CD4-positive, CD25-positive, alpha-beta regulatory T cell (primary cell): ENCODE measurements at places on chromosomes 16 and 17.

GRCh38 chr16:11168386-11169051 is 87.5 kb downstream of the SOCS1 start:
- H3K27ac ChIP-seq: no peak overlapping the region
- no peaks in the 10 kb centered on the region for H3K4me1 ChIP-seq
- peaks cover 20% of the 10 kb centered on the region for H3K36me3 ChIP-seq
- DNase-seq: no peak
- no peak overlapping the region for H3K4me3 ChIP-seq

DNA sequence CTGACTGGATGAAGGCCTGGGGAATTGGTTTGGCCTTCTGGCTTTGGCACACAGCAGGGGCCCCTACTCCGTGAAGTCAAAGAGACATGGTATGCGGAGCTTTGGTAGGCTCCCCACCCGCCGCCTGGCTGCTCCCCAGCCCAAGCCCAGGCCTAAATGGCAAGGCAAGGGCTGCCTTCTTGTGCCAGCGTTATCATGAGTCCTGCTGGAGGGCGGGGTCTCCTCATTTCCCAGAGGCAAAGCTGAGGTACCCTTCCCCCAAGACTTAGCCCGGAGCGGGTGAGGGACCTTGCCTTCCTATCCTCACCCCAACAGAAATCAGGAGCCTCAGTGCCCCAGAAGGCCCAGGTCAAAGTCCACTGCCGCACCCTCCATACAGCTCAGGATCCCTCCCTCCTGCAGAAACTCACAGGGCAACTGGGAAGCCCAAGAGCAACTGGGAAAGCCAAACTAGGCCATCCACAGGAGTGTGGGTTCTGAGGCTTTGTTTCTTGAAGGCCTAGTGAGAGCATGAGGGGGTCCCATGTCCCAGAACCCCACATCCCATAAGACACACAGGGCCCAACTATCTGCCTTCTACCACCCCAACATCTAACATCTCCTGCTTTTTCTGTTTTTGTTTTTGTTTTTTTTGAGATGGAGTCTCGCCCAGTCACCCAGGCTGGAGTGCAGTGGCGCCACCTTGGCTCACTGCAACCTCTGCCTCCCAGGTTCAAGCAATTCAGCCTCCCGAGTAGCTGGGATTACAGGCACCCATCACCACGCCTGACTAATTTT is 9.3 kb downstream of the PGAP3 start:
- peaks cover 6% of the 10 kb centered on the region for H3K36me3 ChIP-seq
- H3K27me3 ChIP-seq: no peaks in the 10 kb centered on the region
- H3K27ac ChIP-seq: no peak overlapping the region
- DNase-seq: no peak
- no peak overlapping the region for H3K4me3 ChIP-seq
- H3K4me1 ChIP-seq: peaks cover 43% of the 10 kb centered on the region

GRCh38 chr17:10226930-10227695 is 28.7 kb upstream of the GAS7 start:
- H3K4me1 ChIP-seq: no peaks in the 10 kb centered on the region
- H3K27me3 ChIP-seq: no peaks in the 10 kb centered on the region
- H3K27ac ChIP-seq: no peak overlapping the region
- H3K36me3 ChIP-seq: no peaks in the 10 kb centered on the region

GRCh38 chr17:48024149-48025039 is 13.2 kb downstream of the COPZ2 start:
- peak overlapping the region; percentile 86 for H3K4me3 ChIP-seq
- no peaks in the 10 kb centered on the region for H3K27me3 ChIP-seq
- peaks cover 34% of the 10 kb centered on the region for H3K4me1 ChIP-seq
- H3K27ac ChIP-seq: peak overlapping the region; percentile 70

- no peak for DNase-seq
- H3K36me3 ChIP-seq: peaks cover 33% of the 10 kb centered on the region
These were observed 12.3 kb downstream of the HSD11B2 start for GRCh38 chr16:67443265-67443664.

DNA sequence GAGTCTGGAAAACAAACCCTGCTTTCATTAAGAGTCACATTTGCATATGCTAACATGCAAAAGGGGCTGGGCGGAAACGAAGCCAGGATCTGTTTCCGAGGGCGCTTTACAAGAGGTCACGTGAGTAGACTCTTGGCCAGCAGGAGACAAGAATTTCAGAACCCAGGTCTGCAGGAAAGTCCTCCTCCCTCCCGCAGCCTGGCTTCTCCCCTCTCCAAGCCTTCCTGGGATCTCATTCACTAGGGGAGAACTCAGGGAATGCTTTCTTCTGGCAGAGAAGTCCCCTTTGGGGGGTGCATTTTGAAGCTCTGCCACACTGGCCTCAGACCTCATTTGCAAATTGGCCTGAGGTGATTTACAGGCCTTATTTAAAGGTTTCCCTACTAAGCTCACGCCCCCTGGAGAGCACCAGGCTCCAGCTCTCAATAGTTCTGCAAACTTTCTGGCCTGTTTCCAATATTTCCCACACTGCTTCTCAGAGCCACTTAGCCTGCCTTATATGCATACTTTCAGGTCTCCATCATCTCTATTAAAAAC is 57.2 kb upstream of the CACNG5 start:
- no peak overlapping the region for H3K4me3 ChIP-seq
- DNase-seq: no peak
- H3K27ac ChIP-seq: no peak overlapping the region

DNA sequence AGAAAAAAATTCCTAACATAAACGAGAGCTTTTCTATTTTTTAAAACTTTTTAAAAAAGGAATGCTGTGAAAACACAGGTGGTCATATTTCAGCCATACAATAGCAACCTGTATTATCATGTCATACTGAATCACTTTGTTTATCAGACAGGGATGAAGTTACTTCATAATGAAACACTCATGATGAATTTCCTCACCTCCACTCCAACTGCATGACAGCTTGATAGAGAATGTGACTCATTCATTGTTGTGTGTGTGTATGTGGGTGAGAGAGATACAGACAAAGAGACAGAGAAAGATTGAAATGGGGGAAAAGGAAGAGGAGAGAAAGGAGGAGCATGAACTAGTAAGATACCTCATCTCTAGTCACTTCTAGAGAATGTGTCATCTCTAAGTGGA is 109.0 kb downstream of the SYCE1L start:
- H3K27ac ChIP-seq: no peak overlapping the region
- no peaks in the 10 kb centered on the region for H3K36me3 ChIP-seq
- H3K27me3 ChIP-seq: no peaks in the 10 kb centered on the region

- DNase-seq: no peak
- H3K36me3 ChIP-seq: no peaks in the 10 kb centered on the region
- H3K27ac ChIP-seq: no peak overlapping the region
- peaks cover 5% of the 10 kb centered on the region for H3K27me3 ChIP-seq
- no peak overlapping the region for H3K4me3 ChIP-seq
- no peaks in the 10 kb centered on the region for H3K4me1 ChIP-seq
These were observed 100.4 kb downstream of the COPRS start for GRCh38 chr17:31758646-31759045.

- peaks cover 18% of the 10 kb centered on the region for H3K4me1 ChIP-seq
- no peak overlapping the region for H3K27ac ChIP-seq
- peak; percentile 86 for DNase-seq
These were observed 16.5 kb upstream of the PRM1 start for GRCh38 chr16:11297492-11298142.

- no peak overlapping the region for H3K27ac ChIP-seq
- no peak for DNase-seq
- no peaks in the 10 kb centered on the region for H3K36me3 ChIP-seq
- peaks cover 25% of the 10 kb centered on the region for H3K4me1 ChIP-seq
- no peak overlapping the region for H3K4me3 ChIP-seq
- no peaks in the 10 kb centered on the region for H3K27me3 ChIP-seq
These were observed 3.0 kb upstream of the ZCCHC14 start for GRCh38 chr16:87495578-87496446.

DNA sequence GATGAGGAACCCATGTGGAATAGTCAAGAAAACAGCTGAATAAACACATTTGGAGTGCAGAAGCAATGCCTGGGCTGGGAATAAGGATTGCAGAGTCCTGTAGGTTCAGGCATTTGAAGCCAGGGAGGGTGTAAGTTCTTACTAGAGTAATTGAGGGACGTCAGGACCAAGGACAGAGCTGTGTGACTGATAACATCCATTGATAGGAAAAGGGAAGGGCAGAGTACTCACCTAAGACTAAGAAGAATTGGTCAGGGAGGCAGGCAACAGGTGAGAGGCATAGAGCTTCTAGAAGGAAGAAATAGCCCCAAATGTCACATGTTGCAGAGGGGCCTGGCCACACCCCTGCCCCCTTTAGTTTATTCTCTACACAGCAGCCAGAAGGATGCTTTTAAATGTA is 79.8 kb upstream of the TMEM132E start:
- no peaks in the 10 kb centered on the region for H3K36me3 ChIP-seq
- no peak overlapping the region for H3K4me3 ChIP-seq
- H3K4me1 ChIP-seq: no peaks in the 10 kb centered on the region
- H3K27me3 ChIP-seq: peaks cover 3% of the 10 kb centered on the region
- no peak overlapping the region for H3K27ac ChIP-seq

DNA sequence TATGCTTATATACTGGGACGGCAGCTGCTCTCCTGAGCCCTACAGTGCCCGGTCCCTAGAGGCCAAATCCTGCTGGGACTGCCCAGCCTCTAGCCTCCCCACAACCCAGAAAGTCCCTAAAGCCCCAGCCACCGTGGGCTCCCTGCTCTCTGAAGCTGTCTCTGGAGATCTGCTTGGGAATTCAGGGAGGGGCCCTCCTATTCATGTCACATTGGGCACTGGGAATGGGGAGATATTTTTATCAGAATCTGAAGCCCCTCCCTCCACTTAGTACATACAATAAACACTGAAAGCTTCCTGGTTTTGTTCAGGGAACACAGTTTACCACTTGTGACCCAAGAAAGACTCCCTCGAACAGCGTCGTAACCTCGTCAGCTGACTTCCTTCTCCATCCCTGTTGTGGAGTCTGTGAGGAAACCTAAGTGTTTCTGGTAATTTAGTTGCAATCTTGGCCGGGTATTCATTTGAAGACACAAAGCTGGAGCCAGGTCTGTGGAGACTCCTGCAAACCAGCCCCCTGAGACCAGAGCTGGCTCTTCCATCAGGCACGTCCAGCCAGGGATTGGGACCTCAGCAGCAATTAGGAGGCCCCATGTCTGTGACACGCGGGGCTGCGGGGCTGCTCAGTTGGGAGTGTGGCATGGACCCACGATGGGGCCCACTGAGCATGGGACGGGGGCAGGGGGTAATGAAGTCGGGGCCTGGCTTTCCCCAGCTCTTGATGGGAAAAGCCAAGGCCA is 38.5 kb downstream of the PGS1 start:
- no peaks in the 10 kb centered on the region for H3K27me3 ChIP-seq
- H3K4me3 ChIP-seq: no peak overlapping the region
- H3K27ac ChIP-seq: no peak overlapping the region
- no peak for DNase-seq
- peaks cover 42% of the 10 kb centered on the region for H3K36me3 ChIP-seq

DNA sequence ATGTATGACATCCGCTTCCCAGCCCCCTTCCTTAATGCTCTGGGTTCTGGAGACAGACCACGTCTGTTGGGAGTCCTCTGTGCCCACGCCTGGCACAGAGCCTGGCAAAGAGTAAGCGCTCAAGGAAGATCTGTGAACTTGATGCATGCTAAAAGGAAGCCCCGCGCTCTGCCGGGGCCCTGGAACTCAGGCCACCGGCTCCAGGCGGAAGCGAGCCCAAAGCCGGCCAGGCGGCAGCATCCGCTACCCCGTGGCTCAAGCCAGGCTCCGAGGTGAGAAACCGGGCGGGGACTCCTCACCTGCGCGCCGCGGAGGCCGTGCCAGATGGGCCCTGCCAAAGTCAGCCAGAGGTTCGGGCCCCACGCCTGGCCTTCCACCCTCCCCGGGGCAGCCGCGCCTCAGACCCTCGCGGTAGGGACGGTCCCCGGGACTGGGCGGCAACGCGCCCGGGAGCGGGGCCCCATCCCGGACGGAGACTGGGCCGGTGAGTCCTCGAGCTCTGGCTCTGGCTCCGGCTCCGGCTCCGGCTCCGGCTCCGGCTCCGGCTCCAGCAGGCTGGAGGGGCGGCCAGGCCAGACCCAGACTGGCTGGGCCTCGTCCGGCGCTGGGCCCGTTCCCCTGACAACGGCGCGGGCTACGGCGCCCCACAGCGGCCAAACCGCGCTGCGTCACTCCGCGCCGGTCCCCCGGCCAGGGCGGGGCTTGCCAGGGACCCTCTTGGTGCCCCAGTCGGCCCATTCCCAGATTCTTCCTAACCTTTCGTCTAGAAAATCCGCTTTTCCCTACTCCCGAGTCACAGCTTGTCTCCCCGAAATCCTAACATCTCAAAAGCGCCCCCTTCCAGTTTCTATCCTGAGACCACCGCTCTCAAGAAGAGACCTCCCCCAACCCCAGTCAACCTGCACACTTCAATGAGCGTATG is at the start of gene ZDHHC1:
Gene ZDHHC1, minus strand, starts transcription at position 606 of the 922 bp plus-strand sequence. CDS start 8,702 bp downstream, outside the sequence.
- H3K4me3 ChIP-seq: no peak within 1 kb of the TSS
- no peak within 1 kb of the TSS for H3K27ac ChIP-seq
- peaks cover 19% of the 10 kb centered on the region for H3K27me3 ChIP-seq
- H3K4me1 ChIP-seq: peaks cover 10% of the 10 kb centered on the region
- H3K36me3 ChIP-seq: no peaks in the 10 kb centered on the region
- DNase-seq: no peak

GRCh38 chr17:40813804-40814203 is 8.6 kb downstream of the KRT10 start:
- H3K4me3 ChIP-seq: no peak overlapping the region
- peaks cover 5% of the 10 kb centered on the region for H3K36me3 ChIP-seq
- no peak overlapping the region for H3K27ac ChIP-seq

DNA sequence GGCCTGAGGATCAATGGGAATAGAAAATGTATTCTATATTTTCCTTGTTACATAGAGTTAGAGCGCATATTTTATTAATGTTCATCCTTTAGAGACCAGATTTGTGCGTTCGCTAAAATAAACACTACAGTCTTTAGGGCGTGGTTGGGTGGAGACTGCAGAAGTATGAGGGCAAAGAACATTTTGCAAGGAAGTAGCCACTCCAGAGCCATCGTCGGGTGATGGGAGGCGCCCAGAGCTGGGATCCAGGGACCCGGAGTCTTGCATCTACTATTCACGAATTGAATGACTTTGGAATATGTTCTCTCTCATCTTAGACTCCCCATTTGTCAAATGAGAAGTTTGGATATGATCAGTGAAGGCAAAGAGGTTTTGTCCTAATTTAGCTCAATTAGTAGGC is 154.2 kb upstream of the IRX6 start:
- DNase-seq: no peak
- H3K4me3 ChIP-seq: no peak overlapping the region
- no peaks in the 10 kb centered on the region for H3K36me3 ChIP-seq
- no peaks in the 10 kb centered on the region for H3K4me1 ChIP-seq
- H3K27ac ChIP-seq: no peak overlapping the region

- H3K27ac ChIP-seq: no peak overlapping the region
- H3K36me3 ChIP-seq: no peaks in the 10 kb centered on the region
- no peak overlapping the region for H3K4me3 ChIP-seq
- DNase-seq: no peak
These were observed 70.3 kb downstream of the SDR42E1 start for GRCh38 chr16:81940781-81941560.
